Memory B cell (primary cell): ENCODE measurements at places on chromosomes 11 and 22.
A peak's percentile ranks its signal among the peaks of the same experiment; 100 is the strongest.

GRCh38 chr11:7585816-7586215 is 72.0 kb downstream of the PPFIBP2 start:
- DNase-seq = no peak

GRCh38 chr11:74615311-74615710 is 22.9 kb downstream of the POLD3 start:
- DNase-seq = no peak

DNA sequence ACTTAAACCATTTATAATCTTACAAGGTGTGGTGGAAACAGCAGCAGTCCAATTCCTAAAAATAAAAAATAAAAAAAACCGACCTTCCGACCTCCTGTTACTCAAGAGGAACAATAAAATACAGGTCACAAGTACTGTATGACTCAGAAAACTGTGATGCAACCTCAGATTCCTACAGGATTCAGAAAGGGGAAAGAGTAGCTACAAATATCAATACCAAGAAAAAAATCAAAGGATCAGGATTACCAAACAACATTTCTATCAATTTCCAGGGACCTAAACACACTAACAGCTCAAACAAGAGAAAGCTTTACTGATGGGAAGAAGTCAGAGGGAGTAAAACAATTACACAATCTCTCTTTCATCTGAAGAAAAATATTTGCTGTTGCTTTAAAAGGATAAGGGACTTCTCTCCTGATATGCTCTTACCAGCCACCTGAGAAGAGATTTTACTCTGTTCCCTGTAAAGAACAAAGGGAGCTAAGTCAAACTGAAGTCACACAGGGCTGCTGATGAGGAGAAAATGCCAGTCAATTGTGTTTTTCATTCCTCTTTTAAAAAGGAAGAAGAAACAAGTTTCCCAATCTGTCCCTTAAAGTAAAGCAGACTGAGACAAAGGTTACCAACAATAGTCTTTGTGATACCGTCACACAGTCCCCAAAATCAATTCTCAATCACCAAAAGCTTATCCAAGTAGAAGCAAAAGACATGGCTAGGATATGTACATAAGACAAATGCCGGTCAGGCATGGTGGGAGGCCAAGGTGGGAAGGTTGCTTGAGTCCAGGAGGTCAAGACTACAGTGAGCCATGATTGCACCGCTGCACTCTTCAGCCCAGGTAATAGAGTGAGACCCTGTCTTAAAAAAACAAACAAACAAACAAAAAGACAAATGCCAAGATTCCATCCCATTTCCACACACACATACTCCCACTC is 39.3 kb downstream of the AMBRA1 start:
- no peak for DNase-seq

GRCh38 chr22:17893900-17894535 is 119.7 kb upstream of the BID start:
- no peak for DNase-seq

- no peak for DNase-seq
These were observed 5.3 kb upstream of the ACR start for GRCh38 chr22:50732681-50733080.

- no peak for DNase-seq
These were observed 398 bp upstream of the ATG16L2 start for GRCh38 chr11:72813740-72814285.

DNA sequence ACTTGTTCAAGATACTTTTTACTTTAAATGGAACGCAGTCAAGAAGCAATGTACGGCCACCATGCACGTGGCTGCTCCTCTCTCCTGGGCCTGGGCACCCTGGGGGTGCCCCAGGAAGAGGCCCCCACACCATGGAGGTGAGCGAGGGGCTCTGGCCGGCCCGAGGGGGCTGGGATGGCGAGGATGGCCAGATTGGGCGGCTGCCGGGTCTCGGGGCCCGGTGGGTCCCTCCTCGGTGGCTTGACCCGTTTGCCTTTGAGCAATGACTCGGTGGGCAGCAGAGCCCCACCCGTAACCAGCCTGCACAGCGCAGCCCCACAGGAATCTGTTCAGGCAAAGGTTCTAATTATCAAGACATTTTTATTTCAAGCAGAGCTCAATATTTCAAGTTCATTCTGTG is 167.4 kb downstream of the BRD1 start:
- no peak for DNase-seq

DNA sequence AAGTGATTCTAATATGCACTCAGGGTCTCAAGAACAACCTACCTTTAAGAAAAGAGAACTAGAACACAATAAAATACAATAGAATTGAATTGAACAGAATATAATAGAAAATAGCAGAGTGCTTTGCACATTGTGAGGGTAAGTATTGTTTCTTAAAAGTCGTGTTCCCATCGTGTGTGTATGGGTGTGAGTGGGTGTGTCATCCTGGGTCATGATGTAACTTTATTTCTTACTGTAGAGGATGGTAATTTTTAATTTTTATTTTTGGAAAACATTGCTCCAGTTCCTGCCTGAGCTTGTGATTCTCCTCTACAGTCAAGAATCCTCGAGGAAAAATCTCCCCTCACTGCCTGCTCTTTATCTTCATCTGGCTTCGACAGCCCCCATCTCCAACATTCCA is 75.7 kb upstream of the CSNK2A3 start:
- no peak for DNase-seq

DNA sequence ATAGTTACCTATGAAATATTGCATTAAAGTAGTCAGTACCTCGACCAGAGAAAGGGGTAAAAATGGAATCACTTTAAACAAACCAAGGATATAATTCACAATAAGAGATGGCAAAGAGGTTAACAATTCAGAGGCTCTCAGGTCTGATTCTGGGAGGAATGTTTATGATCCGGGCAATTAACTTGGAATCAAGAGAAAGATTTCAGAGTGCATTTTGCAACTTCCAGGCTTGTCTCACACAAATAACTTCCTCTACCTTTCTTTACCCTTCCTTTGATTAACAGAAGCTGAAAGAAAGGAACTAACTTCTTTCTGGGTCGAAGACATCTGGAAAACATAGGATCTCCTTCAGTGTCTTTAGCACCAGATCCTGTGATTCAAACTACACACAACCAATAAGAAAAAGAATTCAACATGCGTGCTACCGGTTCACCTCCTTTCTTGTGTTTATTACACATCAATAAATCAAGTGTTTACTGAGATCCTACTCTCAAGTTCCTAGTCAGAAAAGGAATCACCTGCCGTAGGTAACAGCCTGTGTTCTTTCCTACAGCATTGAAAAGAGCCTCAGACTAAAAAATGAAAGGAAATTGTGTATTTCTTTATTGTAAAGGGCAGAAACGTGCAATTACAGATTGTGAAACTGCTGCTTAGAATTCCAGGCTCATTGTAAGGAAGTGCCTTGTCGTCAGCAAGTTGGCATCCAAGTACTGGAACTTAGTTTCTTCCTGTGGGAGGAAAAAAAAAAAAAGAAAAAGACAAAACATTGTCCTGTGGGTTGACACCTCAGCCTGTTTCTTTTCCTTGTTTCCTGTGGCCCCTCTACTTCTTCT is 29.5 kb downstream of the CARD18 start:
- DNase-seq = no peak

GRCh38 chr22:22201185-22201929 is 43.2 kb upstream of the VPREB1 start:
- peak; percentile 36 for DNase-seq

DNA sequence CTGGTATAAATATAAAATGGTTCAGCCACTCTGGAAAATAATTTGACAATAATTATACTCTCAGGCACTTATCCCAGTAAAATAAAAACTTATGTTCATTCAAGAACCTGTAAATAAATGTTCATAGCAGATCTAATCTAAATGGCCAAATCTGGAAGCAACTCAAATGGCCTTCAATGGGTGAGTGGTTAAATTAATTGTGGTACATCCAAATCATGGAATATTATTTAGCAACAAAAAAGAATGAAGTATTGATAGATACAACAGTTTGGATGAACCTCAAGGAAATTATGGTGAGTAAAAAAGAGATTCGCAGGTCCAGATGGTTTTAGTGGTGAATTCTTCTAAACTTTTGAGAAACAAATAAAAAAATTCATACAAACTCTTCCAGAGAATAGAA is 287.0 kb upstream of the ZC3H12C start:
- no peak for DNase-seq

DNA sequence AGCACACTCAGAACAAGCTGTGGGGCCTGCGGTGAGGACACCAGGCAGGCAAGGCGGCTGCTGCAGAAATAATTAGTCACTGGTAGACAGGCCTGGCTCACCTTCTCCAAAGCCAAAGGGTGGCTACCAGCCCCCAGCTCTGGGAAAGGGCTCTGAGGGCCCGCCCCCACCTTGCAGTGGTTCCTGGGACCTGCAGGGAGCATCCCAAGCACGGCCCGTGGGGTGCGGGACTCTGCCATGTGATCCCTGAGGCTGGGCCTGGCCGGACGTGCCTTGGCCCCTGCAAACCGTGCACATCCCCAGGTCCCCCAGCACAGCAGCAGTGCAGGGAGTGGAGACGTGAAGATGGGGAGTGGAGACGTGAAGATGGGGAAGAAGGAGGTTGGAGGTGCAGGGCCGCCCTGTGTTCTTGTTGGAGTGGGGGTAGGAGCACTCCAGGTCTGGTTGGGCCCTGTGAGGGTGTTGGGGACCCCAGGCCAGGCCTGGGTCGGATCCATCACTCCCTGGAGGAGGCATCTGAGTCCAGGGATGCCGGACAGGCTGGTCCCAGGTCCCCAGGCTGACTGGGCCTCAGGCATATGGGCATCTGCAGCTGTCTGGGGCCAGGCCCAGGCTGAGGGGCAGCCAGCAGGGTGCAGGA is 41.9 kb downstream of the RTN4R start:
- no peak for DNase-seq

- DNase-seq = no peak
These were observed 137.8 kb downstream of the GRIK4 start for GRCh38 chr11:120649316-120649715.

DNA sequence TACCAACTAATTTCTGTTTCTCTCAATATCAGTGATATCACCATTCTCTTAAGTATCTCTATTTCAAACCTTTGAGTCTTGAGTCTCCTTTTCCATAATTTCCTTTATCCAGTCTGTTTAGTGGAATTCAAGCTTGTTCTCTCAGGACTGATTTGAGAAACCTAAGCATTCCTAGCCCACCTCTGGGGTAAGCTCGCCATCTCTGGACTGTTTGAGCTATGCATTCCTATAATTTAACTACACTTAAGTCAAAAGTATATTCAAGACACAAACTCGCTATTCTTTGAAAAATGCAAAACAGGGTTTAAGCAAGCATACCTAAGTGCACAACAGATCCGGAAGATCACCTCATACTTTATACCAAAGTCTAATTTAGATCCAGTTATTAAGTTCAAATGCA is 2.1 kb upstream of the DLAT start:
- no peak for DNase-seq

DNA sequence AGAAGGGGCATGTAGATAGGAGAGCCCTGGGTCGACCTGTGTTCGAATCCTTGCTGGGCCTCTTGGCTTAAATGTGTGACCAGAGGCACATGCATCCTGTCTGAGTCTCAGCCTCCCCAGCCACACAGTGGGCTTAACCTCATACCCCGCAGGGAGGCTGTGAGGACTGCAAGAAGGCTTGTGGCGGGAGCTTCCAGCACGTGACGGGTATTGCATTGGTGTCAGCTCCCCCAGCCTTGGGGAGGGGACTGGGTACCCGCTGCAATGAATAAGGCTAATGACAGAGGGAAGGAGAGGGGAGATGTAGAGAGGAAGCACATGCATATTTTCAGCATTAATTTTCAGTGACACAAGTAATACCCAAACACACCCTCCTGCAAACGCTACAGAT is 8.1 kb downstream of the RASD2 start:
- no peak for DNase-seq

GRCh38 chr11:113667801-113668200 is 38.3 kb downstream of the TMPRSS5 start:
- DNase-seq = no peak

DNA sequence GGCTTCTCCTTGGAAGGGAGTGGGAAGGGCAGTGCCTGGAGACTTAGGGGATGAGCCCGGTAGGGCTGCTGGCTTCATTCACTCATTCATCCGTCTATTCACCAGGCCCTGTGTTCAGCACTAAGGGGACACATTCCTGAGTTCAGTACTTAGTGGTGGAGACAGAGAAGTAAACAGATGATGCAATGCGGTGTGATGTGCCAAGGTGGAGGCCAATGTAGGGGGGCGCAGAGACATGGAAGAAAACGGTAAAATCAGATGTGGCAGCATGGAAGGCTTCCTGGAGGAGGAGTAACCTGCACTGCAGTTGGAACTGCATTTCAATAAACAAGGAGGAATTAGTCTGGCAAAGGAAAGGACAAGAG is 21.3 kb downstream of the GRIK4 start:
- no peak for DNase-seq

DNA sequence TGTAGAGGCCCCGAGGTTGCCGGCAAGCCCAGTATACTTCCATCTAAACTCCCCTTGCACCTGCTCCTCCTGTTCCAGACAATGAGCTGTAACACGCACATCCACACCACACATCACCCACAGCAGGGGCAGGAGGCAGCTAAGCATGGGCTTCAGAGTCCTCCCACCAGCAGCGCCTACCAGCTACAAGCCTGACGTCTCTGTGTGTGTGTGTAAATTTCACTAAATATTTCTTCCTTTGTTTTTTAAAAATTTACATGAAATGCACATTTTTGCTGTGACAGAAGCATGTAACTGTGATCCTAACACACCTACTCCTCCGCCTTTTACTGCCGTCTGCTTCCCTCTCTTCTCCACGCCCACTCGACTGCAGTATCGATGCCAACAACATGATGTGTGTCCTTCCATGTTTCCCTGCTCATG is 29.4 kb upstream of the PACSIN2 start:
- DNase-seq = no peak

DNA sequence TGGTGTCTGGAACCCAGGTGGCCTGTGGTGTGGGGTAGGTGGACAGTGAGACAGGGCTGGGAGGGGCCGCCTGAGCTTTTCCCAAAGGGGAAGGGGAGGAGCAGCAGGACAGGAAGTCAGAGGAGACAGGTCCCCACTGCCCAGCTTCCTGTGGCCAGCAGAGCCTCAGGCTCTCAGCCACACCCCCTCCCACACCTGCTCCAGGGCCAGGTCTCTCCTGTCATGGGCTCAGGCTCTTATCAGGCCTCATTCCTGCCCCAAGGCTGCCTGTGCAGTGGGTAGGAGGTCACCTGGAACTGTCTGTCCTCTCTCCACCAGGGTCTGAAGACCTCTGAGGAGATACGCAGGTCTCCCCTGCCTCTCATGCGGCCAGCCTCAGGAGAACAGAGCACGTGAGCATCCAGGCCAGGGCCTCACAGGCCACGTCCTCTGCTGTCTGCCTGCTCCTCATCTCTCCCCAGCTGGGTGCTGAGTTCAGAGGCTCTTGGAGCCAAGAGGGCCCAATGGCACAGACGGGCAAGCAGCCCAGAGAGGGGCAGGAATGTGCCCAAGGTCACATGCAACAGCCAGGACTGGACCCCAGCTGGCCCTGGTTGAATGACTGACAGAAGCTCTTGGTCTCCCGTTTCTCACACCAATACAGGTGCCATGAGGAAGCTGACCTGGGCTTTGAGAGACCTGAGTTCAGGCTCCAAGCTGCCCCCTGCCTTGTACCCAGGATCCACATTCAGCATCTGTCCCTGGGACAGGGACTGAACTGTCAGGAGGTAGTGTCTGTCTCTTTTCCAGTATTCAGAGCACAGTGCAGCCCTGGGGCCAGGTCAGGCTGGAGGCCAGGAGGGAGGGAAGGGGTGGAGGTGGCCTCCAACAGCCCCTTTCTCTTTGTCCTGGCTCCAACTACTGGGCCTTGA is 16.7 kb downstream of the STARD10 start:
- DNase-seq = no peak

GRCh38 chr11:130163346-130164220 is 4.0 kb downstream of the ST14 start:
- no peak for DNase-seq
